Astrocyte of the spinal cord (primary cell): ENCODE measurements at places on chromosomes 16 and 17.

DNA sequence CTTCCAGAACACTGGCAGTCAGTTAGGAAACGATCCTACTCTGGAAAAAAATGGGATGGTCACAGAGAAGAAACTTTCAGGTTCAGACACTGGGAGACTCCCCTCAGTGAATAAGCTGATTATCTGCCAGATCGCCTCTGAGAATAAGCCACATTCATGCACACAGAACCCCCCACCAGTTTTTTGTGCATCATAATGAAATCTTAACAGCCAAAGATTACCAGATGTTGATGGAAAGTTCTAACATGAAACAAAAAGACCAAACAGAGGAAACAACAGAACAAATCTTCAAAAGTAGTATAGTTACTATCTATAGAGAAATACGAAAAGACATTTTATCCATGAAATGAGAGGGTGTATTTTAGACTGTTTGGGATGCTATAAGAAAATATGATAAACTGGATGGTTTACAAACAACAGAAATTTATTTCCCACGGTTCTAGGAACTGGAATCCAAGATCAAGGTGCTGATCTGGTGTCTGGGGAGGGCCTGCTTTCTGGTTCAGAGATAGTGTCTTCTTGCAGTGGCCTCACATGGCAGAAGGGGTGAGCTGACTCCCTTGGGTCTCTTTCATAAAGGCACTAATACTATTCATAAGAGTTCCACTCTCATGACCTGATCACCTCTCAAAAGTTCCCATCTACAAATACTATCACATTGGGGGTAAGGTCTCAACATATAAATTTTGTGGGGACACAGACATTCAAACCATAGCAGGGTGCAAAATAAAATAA is 8.0 kb upstream of the AMZ2 start:
- no peak for DNase-seq

DNA sequence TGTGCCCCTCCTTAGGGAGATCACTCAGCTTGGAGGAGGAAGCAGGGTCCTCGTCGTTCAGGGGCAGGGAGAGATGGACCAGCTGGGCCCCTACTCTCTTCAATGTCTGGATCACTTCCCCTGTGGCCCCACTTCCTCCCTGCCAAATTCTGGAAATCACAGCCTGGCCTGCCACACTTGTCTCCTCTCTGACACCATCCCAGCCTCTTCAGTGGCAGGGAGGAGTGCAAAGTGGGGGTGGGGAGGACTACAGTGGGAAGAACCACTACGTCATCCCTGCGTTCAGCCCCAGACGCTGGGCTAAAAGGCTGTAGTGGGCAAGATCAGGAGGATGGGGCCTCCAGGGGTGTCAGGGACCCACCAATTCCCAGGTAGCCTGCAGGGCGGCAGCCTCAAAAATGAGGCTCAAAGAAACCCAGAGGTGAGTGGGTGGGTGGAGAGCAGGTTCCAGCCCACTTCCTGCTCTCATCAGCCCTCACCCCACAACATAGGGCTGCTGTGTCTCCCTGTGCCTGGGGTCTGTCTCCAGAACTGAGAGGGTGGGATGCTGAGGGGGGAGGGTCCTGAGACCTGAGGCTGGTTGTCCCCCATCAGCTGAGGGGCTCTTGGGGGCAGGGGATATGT is 25.0 kb upstream of the TAC4 start:
- no peak for DNase-seq

- DNase-seq: no peak
Measured at GRCh38 chr17:12866244-12866643, 76.9 kb downstream of the ARHGAP44 start.

- DNase-seq: peak; percentile 43
Measured at GRCh38 chr16:48101069-48101674, 54.6 kb downstream of the ABCC12 start.

DNA sequence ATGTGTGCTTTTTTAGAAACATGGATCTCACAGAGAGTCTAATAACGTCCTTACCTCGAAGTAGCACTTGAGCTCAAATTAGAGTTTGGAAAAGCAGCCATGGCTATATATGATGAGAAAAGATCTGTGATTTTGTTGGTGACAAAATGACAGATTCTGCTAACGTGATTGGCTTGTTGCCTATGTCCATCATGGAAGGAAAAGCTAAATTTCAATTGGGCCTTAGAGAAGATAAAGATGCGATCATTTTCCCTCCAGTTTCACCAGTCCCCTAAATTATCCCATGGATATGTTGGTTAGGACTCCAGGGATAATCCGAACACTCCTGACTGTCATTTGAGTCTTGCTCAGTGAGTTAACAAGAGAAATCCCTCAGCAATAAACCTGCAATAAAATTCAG is 175.8 kb downstream of the C16orf95 start:
- no peak for DNase-seq

DNA sequence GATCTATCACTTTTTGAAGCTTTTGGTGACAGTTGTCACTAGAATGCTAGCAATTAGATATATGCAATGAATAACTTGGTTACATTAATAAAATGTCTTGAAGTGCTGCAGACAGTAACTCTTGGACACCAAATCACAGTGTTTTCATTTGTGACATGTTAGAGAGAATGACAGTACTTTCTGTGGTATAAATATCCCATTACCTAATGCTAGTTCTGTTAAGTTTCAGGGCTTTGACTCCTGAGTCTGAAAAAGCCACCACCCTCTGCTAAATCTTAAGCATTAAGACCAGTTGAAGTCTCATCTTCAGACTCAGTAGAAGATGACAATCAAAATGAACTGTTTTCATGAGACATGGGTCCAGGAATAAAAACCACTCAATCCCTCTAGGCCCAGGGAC is 10.6 kb upstream of the CPHXL2 start:
- no peak for DNase-seq

GRCh38 chr17:68870161-68870826 is 84.9 kb downstream of the ABCA8 start:
- no peak for DNase-seq

DNA sequence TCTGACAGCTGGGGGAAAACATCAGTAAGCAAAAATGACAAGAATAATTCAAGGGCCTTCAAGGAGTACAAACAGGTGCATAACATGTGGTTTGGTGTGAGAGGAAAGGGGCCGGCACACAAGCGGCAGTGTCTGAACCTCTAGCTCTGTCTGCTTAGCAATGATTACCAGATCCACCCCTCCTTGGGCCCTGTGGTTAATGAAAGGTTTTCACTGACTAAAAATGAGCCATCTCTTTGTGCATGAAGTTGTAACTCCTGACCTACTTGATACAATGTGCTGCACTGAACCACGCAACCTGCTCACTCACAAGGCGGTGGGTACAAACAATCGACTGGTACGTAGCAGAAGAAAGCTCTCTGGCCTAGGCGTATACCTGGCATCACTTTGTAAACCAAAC is 15.1 kb downstream of the FAM117A start:
- no peak for DNase-seq

DNA sequence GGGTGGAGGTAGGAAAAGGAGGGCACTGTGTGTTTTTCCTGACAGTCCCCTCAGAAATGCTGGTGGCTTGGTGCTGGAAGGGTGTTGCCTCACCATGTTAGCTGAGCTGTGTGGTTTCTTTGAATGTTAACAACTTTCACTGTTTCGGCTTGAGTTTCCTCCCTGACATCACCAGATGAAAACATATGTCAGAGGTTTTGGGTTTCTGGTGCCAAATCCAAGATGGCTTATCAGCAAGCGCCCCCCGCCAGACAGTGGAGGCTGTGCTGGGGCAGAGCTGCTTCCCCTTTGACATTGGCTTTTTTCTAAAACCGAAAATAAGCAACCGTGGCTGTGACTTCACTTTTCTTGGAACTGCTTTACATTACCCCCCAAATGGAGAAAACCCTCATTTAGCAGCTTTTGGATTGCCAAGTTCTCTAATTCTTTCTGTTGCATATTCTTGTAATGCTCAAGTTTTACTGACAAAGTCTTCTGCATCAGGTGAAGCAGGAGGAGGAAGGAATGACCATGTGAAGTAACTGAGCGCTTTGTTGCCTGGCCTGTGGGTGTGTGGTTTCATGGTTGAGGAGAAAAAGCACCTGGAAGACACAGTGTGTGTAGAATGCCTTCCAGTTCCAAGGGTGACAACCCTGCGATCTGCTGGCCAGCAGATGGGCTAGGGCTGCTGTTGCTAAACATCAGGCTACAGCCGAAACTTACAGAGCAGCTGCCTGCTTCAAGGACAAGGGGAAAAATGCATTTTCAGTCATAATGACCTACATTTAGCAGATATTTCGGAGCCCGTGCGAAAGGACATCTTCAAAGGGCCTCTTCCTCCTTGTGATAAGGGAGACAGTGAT is 9.7 kb downstream of the RMI2 start:
- DNase-seq: peak; percentile 45

GRCh38 chr16:46785076-46785845 is 37.1 kb upstream of the MYLK3 start:
- DNase-seq: no peak

- DNase-seq: no peak
Measured at GRCh38 chr16:87070657-87071056, 246.5 kb downstream of the C16orf95 start.

GRCh38 chr16:54633943-54634362 is 296.7 kb upstream of the IRX5 start:
- peak; percentile 31 for DNase-seq

DNA sequence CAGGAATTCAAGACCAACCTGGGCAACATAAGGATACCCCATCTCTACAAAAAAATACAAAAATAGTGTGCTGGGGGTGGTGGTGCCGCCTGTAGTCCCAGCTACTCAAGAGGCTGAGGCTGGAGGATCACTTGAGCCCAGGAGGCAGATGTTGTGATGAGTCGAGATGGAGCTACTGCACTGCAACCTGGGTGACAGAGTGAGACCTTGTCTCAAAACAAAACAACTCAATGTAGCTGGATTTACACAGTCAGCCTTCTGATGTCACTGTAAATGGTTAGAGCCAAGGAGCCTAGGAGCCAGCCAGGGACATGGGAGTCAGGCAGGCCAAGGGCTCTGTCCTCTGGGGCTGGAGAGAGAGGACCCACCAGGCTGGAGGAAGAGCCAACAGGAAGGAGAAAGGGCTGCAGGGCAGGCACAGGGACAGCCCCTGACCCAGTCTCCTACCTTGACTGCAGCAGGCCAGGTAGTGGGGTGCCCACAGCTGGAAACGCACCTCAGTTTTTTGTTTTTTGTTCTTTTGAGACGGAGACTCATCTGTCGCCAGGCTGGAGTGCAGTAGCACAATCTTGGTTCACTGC is 8.4 kb downstream of the CDIPT start:
- DNase-seq: no peak

DNA sequence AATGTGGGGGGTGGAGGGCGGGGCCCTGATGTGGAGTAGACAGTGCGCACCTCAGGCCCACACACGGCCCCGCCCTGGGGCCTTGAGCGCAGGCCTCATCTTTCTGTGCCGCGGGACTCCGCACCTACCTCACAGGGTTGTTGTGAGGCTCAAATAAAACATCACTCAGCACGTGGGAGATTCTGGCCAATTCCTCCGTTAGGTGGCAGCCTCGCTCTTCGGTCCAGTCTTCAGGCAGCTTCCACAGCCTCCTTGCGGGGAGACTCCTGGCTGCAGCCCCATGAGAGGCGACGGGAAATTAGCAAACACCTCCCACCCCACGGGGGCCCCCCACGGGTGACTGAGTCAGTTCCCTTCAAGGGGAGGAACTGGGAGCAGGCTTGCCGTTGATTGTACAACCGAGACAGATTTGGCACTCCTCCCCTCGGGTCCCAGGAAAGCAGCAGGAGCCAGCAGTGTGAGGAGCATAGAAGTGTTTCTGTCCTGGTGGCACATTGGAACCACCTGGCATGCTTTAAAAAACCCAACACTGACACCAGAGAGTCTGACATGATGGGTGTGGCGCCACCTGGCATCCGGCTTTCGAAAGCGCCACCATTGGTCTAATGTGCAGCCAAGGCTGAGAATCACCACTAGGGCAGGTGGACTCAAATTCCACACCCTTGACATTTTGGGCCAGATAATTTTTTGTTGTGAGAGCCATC is 7.6 kb downstream of the MRM1 start:
- DNase-seq: peak; percentile 65
